ENCODE measurements at places on chromosomes 4 and X. TPM values are rescaled to one million over a fixed set of nuclear protein-coding genes. Genes with fewer than 3 reads are reported as not detected.

- DNase-seq, result no peak
Observed at GRCh38 chr4:143700416-143701352, at the start of gene FREM3. Gene FREM3, minus strand, starts transcription at chr4:143700675. Its CDS starts 0 bp downstream, at chr4:143700675.

- DNase-seq, result no peak
Observed at GRCh38 chrX:72120837-72121236, 10.9 kb downstream of the RTL5 start.

MGARP gene
- 41.2 TPM for total RNA-seq

- DNase-seq, result no peak
Observed at GRCh38 chr4:143386812-143387211, 50.1 kb downstream of the GAB1 start.

GRCh38 chr4:12446657-12447185 is 1018.0 kb upstream of the HS3ST1 start:
- DNase-seq, result no peak

- peak; percentile 70 for DNase-seq
Observed at GRCh38 chrX:103431316-103431715, 55.0 kb downstream of the BEX3 start.

TNIP3 gene
- total RNA-seq, result 0.32 TPM

DNA sequence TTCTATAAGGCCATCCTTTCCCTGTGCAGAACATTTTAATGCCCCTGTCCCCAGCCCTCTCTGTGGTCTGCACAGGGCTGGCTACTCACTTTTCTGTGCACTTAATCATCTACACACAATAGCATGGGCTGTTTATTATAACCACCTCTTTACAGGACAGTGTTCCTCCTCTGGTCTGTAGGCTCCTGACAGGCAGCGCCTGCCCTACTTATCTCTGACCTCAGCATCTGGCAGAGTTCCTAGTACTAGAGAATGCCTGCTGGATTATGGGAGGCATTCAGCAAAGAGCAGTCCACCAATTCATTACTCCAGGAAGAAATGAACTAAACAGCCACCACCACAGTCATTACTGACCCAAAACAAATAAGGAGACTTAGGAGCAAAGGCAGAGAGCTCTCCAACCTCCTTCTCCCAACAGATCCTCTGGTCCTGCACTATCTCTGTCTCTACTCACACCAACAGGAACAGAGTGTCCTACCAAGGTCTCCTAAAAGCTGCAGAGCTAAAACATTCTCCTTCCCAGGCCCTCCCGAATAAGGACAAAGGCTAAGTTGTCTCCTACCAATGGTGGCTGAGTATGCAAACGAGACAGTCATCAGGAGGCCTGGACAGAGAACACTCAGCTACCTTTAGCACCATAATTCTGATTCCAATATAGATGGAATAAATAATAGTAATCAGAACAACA is 279.2 kb downstream of the QDPR start:
- peak; percentile 62 for DNase-seq

LUZP4 gene
- total RNA-seq, result not detected

- DNase-seq, result peak; percentile 21
Observed at GRCh38 chr4:66575008-66575696, 904.9 kb upstream of the EPHA5 start.

GRCh38 chr4:153483432-153484418 is 17.6 kb downstream of the TMEM131L start:
- DNase-seq, result peak; percentile 59

GYPB gene
- not detected for total RNA-seq

DNA sequence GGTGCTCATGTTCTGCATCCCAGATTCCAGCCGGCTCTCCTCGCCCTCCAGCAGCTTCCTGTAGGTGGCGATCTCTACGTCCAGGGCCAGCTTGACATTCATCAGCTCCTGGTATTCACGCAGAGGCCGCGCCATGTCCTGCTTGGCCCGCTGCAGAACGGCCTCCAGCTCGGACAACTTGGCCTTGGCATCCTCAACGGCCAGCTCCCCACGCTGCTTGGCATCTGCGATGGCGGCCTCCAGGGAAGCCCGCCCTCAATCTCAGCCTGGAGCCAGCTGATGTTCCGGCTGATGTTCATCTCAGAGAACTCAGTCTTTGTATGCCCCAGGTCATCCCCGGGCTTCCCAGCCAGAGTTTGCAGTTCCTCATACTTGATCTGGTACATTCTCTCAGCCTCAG is 431.8 kb upstream of the DIPK2B start:
- DNase-seq, result no peak

GRCh38 chr4:176864238-176864637 is 71.5 kb upstream of the VEGFC start:
- DNase-seq, result no peak

APEX2 gene
- 7.8 TPM for total RNA-seq

DNA sequence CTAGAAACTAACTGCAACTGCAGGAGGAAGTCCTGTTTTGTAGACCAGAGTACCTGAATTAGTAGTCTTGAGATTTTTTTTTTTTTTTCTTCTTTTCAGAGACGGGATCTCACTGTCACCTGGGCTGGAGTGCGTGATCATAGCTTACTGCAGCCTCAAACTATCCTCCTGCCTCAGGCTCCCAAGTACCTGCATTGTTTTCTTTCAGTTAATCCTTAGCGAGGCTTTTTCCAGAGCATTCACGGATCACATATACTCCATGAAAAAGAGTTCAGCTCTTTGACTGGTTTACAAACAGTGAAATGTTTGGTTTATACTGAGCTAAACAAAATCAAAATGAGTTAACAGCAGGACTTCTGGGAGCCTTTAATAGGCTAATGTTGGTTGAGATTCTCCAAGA is 45.8 kb downstream of the KLHL15 start:
- no peak for DNase-seq

DNA sequence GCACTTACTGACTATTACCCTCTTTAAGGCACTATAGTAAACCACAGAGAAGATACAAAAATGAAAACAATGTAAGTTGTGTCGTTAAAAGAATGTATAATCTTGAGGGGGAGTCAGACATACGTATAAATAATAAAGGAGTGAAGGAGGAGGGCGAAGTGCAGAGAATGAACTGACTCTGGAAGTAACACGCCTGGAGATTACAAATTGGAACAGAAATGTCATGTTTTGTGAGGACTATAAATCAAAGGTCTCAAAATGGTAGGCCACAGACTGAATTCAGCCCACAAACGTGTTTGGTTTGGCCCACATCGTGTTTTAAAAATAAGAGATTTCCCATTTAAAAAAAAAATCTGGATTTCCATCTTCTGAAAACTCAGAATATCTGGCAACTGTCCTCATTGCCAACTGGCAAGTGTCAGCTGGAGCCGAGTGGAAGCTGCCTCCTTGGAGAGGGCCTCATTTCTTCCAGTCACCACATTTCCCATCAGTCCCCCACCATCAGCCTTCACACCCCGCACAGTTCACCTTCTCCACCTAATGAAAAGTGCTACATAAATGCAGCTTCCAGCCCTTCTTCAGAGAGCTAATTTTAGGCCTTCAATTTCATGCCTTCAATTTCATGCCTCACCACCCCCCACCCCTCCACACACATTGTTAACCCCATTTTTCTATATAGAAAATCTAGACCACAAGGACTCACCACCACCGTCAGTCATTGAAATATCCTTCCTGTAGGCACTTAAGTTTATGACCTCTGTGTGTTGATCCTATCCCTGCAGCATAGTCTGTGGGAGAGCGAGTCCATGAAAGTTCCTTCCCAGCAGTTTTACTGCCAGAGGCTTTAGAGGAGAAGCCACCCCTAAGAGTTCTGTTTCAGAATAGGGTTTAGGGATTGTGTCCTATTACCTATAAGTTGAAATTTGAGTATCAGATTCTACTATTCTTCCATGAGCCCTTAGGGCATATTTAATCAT is 32.0 kb upstream of the COL25A1 start:
- DNase-seq, result peak; percentile 26

COX7B2 gene
- not detected for total RNA-seq

DNA sequence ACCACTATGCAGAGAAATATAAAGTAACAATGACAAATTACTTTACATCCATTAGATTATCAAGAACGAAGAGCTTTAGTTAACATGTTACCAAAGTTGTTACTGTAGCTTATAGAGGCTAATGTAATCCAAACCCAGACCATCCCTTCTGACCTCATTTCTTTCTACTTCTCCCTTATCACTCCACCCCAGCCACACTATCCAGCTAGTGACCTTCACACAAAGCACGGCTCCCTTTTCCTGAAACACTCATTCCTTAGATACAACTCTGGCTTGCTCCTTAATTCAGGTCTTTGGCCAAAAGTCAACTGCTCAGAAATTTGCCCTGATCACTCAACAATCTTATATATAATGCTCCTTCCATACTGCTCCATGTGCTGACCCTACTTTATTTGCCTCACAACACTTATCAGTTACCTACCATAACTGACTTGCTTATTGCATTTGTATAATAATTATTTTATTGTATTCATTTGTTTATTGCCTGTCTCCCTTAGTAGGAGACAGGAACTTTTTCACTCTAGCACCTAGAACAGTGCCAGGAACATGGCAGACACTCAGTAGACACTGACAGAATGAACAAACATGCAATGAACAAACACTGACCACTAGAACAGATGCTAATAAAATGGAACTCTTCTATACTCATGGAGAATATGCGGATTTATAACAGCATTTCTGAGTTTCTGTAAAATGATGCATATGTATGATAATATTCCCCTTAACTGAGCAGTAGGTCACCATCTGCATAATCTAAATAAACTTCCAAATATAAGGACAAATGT is 67.6 kb downstream of the EIF4E start:
- DNase-seq, result no peak

F11 gene
- not detected for total RNA-seq

GRCh38 chrX:74280759-74281158 is 23.2 kb upstream of the ZCCHC13 start:
- DNase-seq, result no peak

SRD5A3 gene
- total RNA-seq, result 6.8 TPM

DNA sequence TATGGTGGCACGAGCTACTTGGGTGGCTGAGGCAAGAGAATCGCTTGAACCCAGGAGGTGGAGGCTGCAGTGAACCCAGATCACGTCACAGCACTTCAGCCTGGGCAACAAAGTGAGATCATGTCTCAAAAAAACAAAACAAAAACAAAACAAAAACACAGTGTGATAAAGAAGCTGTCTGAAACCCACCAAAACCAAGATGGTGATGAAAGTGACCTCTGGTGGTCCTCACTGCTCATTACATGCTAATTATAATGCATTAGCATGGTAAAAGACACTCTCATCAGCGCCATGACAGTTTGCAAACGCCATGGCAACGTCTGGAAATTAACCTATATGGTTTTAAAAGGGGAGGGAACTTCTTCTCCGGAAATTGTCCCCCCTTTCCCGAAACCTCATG is 29.4 kb upstream of the OPHN1 start:
- DNase-seq, result peak; percentile 36

DNA sequence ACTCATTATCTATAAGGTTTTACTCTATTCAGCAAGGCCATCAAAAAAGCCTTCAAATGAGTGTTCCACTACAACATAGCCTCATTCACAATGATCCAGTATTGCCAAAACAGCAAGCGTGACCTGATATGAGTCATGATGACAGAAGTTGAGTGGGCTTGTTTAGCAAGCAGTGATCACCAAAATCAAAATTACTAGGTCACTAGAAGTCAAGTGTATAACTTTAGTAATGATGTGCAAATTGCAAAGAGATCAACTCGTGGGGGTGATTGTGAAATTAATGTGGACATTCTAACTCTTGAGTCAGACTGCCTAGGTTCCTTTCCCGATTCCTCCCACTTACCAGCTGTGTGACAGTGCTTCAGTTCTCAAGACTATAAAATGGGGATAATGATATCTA is 124.5 kb downstream of the CHM start:
- peak; percentile 75 for DNase-seq

MAP3K15 gene
- total RNA-seq, result not detected

SPACA5 gene
- not detected for total RNA-seq

DNA sequence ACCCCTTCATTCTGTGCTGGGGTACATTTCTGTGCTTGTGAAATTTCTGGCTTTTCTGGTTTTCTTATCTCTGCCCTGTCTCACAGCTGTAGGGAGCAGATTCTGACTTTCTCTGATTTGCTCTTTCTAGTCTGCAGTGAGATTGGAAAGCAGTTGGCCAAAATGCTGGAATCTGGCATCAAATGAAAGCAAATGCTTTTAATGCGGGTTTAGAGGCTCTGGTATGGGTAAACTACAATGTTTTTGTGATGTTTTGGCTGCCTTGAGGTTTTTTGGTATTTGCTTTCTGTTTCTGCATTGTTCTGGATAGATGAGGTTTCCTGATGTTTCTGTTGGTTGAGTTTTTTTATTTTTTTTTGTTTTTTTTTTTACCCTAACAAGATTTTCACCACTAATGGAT is 23.8 kb downstream of the SMIM20 start:
- DNase-seq, result peak; percentile 61

- DNase-seq, result no peak
Observed at GRCh38 chrX:20461576-20461975, 194.9 kb upstream of the RPS6KA3 start.

- DNase-seq, result no peak
Observed at GRCh38 chrX:101241531-101241930, 21.9 kb downstream of the DRP2 start.

DNA sequence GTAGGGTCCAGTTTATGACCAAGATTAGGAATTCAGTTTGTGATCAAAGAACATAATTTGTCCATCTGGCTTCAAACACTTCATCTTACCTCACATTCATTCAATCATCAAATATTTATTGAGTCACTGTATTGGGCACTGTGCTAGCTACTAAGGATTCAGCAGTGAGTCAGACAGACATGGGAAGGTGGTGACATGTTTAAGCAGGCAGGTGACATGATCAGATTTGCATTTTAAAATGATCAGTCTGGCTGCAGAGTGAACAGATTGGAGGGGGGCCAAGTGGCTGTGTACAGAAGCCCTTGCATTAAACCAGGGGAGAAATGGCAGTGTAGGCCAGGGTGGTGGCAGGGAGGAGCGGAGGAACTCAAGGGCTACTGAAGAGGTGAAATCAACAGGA is 25.1 kb upstream of the APLN start:
- DNase-seq, result no peak

GRCh38 chr4:102871772-102872171 is 3.0 kb downstream of the CISD2 start:
- peak; percentile 44 for DNase-seq

- DNase-seq, result no peak
Observed at GRCh38 chr4:100369871-100370270, 148.0 kb downstream of the EMCN start.

CNKSR2 gene
- total RNA-seq, result 4.7 TPM

DNAJB14 gene
- total RNA-seq, result 36.4 TPM

- DNase-seq, result no peak
Observed at GRCh38 chr4:13483136-13483767, 888 bp downstream of the RAB28 start.

ASB11 gene
- not detected for total RNA-seq

PDCL2 gene
- not detected for total RNA-seq

RTL3 gene
- total RNA-seq, result 0.32 TPM

GRCh38 chr4:168483811-168484210 is 3.5 kb upstream of the DDX60L start:
- no peak for DNase-seq
